ENCODE measurements at places on chromosomes 12 and 14.
A peak's percentile ranks its signal among the peaks of the same experiment; 100 is the strongest.

DNA sequence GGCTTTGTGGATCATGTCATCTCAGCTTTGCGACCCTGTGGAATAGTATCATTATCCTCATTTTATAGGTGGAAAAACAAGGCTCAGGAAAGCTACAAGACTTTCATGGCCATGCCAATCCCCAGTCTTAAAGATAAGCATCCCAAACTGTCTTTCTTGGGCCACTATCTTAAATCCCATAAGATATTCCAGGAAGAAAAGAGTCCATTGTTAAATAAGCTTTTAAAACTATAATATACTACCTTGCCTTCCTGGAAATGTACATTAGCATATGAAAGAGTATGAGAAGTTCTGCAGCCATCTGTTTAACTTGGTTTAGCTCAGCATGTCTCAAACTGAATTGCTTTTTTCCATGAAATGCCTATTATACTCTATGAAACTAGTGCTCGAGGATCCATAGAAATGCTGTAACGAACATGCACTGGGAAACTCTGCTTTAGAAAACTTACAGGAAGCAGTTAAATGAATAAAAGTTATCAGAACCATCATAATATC, 77.1 kb downstream of the B4GALNT3 start:
- no peak for DNase-seq

- no peak for DNase-seq
Observed at GRCh38 chr12:71440763-71441748, 1.5 kb downstream of the LGR5 start.

GRCh38 chr12:124684971-124685688, 117.7 kb upstream of the NCOR2 start:
- peak; percentile 84 for DNase-seq

DNA sequence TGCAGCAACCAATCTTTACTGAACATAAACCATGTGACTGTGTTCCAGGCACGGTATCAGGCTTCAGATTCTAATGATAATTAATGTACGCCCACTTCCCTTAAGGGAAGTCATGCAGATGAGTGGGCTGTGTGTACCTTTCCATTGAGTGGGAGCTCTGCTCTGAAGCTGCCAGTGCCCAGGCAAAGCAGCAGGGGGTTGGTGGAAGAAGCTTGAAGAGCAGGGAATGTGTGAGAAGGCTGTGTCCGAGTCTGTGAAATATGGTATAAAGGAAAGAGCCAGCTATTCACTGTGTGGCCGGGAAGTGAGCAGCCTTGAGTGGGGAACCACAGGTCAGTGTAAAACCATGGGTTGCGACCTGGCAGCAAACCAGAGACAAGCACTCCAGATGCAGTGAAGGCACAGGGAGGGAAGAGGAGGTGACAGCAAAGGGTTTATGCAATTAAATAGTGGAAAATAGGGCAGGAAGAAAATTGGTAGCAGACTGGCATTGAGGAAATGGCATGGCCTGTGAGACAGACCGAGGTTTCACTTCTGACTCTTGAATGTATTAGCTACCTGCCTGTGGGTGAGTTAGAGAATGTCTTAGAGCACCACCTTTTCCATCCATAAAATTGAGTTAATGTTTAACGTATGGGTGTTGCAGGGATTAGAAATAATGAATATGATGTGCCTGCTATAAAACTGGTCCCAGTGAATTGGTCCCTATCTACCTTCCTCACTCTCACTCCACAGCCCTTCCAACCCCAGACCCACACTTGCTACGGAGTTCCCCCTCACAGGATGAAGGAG, 116.4 kb downstream of the NTF3 start:
- no peak for DNase-seq

- DNase-seq = no peak
Observed at GRCh38 chr12:129257524-129257923, 404.2 kb downstream of the GLT1D1 start.

- DNase-seq = no peak
Observed at GRCh38 chr12:98727196-98727595, 82.1 kb downstream of the APAF1 start.

- no peak for DNase-seq
Observed at GRCh38 chr12:130519-130918, 64.0 kb downstream of the IQSEC3 start.

- DNase-seq = no peak
Observed at GRCh38 chr14:103619057-103619456, 10.0 kb upstream of the KLC1 start.

DNA sequence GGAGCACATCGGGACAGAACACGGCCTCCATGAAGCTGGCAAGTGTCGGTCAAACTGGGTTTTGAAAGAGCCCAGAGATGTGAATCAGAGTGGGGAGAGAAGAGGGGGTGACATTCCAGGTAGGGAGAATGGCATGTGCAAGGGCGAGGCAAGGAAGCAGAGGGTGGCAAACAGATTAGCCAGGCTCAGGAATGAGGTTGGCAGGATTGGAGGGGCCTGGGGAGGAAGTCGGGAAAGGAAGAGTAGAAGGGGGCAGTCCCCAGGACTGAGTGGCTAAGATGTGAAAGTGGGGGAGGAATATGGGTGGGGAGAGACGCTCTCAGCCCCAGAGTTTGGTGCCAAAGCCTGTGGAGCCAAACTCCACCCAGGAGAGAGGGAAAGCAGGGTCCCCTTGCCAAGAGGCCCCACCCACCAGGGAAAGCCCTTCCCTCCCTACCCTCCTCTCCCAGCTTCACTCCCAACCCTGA, 5.5 kb upstream of the HDAC7 start:
- DNase-seq = no peak

DNA sequence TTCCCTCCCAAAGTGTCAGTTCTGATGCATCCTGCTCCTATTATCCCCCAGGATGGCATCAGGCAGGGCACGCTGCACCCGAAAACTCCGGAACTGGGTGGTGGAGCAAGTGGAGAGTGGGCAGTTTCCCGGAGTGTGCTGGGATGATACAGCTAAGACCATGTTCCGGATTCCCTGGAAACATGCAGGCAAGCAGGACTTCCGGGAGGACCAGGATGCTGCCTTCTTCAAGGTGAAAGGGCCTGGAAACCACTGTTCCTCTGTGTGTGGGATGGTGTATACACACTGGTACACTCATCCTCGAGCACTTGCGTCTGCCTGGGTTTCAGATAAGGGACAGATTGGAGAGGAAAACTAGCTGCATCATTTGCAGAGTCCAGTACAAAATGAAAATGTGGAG, 1.0 kb downstream of the IRF9 start:
- DNase-seq = no peak

GRCh38 chr12:125540580-125541204, 475.5 kb downstream of the AACS start:
- DNase-seq = no peak

GRCh38 chr14:23550131-23550811, 1.3 kb downstream of the ZFHX2 start:
- no peak for DNase-seq

- DNase-seq = no peak
Observed at GRCh38 chr12:52244615-52244994, 11.6 kb downstream of the KRT7 start.

DNA sequence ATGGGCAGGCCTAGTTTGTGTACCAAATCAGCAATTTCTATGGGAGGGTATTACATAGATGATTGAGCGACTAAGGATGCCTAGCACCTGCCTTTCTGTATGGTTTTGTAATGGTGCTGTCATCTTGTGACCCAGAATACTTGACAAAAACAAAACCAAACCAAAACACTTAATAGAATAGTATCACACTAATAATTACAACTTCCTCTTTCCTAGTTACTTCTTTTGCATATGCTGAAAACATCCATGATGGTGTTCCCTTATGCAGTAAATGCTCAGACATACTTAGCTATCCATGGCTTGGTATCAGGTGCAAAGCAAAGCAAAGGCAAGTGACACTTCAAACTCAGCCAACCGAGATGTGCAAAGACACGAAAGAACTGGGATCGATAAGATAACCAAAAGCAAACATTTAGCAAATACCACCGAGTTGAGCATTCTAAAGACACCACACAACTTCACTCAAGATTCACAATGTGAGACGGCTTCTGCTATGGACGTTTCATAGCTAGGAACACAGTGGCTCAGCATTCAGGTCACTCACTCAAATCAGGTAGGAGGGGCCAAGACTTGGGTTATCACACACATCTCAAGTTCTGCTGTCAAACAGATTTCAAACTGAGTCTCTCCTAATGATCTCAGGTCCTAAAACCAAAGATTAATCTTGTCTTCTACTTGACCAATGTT, 24.3 kb downstream of the PPP1CC start:
- no peak for DNase-seq

- DNase-seq = no peak
Observed at GRCh38 chr14:65237941-65238340, 135.6 kb upstream of the MAX start.

GRCh38 chr12:49864798-49865090, 21.8 kb upstream of the BCDIN3D start:
- DNase-seq = no peak

GRCh38 chr14:49920935-49921334, 28.1 kb downstream of the ARF6 start:
- DNase-seq = no peak

- DNase-seq = no peak
Observed at GRCh38 chr14:101226265-101226602, 322.7 kb upstream of the RTL1 start.

- no peak for DNase-seq
Observed at GRCh38 chr12:56425193-56425592, 24.0 kb downstream of the TIMELESS start.
